ENCODE measurements at places on chromosomes 4 and X.

GRCh38 chr4:56080384-56080783 is 131.6 kb downstream of the CEP135 start:
- no peak for DNase-seq

DNA sequence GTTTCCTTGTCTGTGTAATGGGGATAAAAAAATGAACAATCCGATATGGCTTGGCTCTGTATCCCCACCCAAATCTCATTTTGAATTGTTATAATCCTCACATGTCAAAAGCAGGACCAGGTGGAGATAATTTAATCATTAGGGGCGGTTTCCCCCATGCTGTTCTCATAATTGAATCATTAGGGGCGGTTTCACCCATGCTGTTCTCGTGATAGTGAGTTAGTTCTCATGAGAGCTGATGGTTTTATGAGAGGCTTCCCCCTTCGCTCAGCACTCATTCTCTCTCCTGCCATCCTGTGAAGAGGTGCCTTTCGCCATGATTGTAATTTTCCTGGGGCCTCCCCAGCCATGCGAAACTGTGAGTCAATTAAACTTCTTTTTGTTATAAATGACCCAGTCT is 633.5 kb downstream of the RAPGEF2 start:
- DNase-seq = no peak

GRCh38 chrX:151153667-151154066 is 22.7 kb upstream of the GPR50 start:
- DNase-seq = no peak

GRCh38 chrX:18674788-18675735 is 3.2 kb upstream of the RS1 start:
- DNase-seq = peak; percentile 53

DNA sequence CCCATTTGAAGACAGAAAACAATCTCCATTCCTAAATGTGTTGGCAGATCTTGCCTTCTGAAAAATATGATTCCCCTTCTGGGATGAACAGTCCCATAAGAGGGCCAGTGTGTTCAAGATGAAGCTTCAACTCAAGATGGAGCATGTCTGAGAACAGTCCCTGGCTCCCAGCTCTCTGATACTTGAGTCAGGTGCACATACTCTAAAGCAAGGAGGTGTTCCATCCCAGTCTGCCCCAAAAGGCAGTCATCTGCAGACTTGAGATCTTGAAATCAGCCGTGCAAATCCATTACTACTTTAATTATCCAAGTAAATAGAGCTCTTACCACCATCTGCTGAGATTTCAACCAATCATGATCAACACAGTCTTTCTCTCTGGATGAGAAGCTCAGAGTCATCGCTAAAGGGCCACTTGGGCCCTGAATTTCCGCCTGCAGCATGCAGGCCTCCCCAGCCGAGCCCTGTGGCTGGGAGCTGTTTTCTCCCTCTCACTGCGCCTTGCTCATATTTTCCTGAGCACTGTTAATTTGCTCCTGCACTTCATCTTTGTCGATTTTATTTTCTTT is 22.2 kb downstream of the CCDC149 start:
- DNase-seq = no peak

DNA sequence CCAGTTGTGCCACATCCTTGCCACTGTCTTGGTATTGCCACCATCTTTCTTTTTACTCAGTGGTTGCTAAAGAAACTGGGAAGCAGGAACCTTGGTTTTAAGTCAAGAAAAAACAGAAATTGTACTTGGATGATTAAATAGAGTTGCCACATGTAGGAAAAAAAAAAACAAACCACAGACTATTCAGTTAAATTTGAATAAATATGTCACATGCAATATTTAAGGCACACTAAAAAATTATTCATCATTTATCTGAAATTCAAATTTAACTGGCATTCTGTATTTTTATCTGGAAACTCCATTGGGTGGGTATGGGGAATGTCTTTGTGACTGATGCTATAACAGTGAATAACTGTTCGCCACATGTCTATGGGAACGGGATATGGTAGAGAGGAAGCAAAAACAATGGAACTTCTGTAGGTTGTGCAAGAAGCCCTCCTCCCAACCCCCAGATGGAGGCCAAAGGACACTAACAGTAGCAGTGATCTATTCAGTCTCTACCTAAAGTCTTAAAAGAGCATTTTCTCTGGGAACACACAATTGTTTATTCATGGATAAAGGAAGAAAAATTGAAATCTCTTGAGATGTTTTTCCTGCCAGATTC is 57.0 kb upstream of the PLAC8 start:
- DNase-seq = no peak

DNA sequence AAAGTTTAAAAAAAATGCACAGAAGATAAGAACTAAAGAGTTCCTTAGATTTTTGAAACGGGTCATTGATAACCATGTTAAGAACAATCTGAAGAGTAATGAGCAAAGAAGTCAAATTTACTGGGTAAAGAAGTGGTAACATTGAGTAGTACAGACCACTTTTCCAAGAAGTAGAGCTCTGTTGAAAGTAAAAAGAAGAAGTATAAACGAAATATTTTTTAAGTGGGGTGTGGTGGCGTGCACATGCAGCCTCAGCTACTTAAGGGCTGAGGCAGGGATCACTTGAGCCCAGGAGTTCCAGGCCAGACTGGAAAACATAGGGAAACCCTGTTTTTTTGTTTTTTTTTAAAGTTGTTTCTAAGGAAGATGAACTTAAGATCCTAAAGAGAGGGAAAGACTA is 68.5 kb downstream of the UBA6 start:
- DNase-seq = no peak

GRCh38 chrX:47628982-47629381 is 748 bp downstream of the CFP start:
- no peak for DNase-seq

DNA sequence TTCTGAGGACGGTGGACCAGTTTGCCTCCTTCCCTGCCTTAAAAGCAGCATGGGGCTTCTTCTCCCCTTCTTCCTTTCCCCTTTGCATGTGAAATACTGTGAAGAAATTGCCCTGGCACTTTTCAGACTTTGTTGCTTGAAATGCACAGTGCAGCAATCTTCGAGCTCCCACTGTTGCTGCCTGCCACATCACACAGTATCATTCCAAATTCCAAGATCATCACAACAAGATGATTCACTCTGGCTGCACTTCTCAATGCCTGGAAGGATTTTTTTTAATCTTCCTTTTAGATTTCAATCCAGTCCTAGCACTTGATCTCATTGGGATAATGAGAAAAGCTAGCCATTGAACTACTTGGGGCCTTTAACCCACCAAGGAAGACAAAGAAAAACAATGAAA is 255.3 kb downstream of the RAPGEF2 start:
- no peak for DNase-seq

- DNase-seq = no peak
Measured at GRCh38 chrX:84363051-84363450, 139.2 kb downstream of the HDX start.

DNA sequence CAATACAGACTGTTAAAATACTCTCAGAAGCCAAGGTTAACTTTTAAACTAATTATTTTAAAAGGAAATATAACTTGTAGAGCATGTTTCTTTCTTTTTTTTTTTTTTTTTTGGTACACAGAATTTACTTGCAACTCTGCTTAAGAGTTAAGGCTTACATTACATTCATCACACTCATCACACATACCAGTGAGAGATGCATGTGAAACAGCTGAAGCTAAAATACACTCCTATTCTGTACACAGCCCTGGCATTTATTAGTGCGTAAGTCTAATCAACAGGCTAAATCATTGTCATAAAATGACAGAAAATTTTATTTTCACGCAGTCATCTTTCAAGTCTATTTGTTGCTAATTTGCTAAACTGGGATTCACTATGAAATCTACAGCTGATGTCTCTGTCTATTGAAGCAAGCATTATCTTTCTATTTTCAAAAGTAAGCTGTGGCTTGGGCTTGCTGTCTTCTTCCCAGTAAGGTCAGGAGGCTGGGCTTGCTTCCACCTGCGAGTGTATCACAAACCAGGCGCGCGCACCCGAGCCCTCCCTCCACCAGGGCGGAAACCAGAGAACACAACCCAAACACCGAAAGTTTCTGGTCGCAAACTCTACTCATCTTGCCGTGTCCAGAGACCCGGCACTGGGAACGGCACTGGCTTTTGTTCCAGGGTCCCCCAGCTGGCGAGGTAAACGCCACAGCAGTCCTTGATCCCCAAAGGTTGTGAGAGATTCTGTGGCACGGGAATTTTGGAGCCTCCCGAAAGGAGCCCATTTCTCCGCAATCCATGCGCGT is 3.9 kb downstream of the MAML3 start:
- no peak for DNase-seq

DNA sequence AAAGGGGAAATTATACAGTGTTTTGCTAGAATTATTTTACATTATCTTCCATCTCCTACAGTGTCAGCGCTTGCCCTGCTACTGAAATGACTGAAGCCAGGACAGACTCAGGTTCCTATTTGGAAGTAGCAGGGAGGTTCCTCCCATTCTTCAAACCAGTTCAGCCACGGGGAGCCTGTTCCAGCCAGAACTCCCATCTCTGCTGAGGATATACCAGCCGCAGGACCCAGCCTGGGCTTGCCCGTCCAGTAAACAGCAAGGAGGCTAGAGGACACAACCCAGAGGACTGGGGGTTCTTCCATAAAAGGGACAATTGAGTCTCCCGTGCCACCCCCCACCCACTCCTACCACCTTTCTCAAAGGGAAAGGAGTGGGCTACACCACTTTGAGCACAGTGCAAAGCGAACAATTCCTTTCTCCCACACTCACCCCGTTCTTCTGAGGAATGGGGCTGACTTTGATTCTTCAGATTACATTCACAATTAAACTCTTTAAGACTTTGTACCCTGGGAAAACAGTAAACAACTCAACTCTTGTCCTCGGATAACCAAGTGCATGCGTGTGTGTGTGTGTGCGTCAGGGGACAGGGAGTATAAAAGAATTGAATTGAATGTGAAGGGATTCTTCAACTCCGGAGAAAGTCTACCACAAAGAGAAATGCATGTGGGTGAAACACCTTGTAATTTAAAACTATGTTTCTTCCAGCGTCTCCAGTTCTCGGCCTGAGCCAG is 31.0 kb upstream of the PPARGC1A start:
- DNase-seq = no peak

DNA sequence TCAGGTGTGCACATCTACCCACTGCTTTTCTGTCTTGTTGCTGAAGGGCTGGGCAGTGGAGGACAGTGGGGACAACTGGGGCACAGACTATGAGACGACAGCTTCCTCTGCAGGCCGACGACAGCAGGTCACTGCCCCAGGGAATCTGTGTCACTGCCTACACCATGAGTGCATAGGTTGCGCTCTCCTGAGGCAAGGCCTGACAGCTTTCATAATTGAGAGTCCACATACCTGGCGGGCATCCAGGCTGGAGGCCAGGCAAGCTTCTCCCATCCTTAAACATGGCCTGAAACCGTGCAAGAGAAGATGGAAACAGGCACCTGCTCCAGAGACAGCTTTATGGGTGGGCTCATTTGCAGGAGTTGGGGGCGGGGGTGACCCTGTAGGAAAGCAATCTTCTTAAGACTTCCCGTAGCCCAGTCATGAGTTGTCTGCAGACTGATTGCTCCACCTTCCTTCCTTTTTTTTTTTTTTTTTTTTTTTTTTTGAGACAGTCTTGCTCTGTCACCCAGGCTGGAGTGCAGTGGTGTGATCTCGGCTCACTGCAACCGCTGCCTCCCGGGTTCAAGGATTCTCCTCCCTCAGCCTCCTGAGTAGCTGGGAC is 2.9 kb downstream of the ANOS1 start:
- no peak for DNase-seq

DNA sequence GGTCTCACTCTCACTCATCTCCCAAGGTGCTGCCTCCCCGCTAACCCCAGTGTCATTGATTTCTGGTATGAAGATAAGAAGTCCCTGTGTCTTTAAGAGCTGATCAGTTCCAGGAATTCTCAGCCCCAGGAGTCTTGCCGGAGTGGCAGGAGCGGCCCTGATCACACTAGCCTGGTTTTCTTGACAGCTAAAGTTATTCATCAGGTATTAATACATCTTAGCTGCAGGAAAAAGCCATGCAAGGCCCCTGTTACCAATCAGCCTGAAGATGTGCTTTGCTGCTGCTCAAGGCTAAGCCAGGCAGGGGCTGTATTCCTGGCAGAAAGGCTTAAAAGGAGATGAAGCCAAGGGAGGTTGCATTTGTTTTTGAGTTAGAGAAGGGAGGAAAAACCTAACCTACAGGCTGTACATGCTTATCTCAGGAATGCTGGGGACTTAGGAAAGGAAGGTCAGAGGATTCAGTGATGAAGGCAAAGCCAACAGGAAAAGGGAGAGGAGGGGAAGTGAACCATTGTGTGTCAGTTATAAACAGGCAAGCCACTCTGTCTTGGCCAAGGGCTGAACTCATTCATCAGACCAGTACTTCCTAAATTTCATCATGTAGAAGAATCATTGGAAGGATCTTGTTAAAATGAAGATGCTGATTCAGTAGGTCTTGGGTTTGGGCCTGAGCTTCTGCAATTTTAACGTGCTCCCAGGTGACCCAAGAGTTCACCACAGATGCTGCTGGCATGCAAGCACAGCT is 8.6 kb downstream of the SRPX start:
- no peak for DNase-seq

Data from stimulated activated CD4-positive, alpha-beta T cell treated with anti-CD3 and anti-CD28 coated beads, Interleukin-1b, Interleukin-23, amount 100 ng/mL, for 1 hour (primary cell).